ENCODE measurements at places on chromosomes 3 and 15.

GRCh38 chr3:194399874-194400411, 877 bp upstream of the GP5 start:
- DNase-seq = no peak

DNA sequence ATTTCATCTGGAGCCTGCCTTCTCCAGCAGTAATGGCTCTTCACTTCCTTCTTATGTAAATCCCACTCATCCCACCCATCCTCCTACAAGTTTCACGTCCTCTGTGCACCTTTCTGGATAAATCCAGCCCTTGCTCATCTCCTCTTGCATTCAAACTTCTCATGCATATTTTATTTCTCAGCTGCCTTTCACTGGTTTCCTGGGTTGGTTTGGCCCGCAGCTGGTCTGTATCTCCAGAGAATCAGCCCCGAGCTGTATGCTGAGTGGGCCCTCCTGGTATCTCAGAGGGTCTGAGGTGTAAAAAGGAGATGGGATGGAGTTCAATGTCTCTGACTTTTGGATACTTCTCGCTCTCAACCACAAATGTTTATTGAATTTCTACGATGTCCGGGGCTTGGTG, 248.6 kb upstream of the FEZF2 start:
- DNase-seq = no peak

DNA sequence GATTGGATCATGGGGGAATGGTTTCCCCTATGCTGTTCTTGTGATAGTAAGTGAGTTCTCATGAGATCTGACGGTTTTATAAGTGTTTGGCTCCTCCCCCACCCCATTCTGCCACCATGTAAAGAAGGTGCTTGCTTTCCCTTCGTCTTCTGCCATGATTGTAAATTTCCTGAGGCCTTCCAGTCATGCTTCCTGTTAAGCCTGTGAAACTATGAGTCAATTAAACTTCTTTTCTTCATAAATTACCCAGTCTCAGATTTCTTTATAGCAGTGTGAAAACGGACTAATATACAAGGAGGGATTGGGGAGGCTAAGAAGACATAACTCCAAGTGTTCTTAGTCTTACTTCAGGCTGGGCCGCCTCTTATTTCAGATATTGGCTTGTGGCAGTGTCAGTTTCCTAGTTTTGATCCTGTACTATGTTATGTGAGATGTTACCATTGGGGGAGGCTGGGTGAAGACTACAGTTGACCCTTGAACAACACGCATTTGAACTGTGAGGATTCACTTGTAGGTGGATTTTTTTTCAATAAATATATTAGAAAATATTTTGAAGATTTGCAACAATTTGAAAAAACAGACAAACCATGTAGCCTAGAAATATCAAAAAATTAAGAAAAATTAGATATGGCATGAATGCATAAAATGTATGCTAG, 44.9 kb downstream of the NMD3 start:
- DNase-seq = no peak

- no peak for DNase-seq
Measured at GRCh38 chr15:75834021-75834420, 9.2 kb upstream of the UBE2Q2 start.

DNA sequence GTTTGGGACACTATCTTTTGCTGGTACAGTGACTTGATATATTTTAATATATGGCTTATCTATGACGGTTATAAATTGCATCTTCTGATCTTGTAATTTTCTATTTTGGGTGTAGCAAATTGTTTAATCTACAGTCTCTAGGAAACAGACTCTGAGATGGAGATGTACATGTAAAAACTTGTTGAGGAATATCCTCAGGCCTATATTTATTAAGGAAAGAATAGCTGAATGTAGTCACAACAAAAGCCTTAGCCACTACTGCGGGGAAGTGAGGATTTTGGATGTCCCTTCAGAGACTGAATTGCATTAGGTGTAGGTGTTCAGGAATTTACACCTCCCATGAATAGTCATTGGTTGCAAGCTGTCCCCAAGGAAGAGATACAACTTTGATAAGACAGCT, 13.8 kb upstream of the OR5K3 start:
- no peak for DNase-seq

DNA sequence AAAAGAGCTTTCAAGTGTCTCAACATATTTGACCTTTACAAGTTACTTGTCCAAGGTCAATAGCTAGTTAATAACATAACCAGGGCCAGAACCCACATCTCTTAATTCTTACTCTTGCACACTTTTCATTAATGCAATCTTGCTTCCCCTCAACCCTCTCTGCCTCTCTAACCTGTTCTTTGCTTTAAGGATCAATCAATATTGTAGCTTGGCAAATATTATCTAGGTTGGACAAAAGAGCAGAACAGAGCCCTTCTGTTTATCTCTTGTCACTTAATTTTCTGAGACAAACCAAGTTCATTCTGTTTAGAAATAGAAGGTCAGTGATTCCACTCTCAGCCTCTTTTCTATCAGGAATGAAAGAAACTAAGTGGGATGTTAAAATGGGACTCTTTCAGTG, 180.5 kb downstream of the USP13 start:
- DNase-seq = no peak

GRCh38 chr15:41567862-41568261, 8.8 kb downstream of the TYRO3 start:
- no peak for DNase-seq

DNA sequence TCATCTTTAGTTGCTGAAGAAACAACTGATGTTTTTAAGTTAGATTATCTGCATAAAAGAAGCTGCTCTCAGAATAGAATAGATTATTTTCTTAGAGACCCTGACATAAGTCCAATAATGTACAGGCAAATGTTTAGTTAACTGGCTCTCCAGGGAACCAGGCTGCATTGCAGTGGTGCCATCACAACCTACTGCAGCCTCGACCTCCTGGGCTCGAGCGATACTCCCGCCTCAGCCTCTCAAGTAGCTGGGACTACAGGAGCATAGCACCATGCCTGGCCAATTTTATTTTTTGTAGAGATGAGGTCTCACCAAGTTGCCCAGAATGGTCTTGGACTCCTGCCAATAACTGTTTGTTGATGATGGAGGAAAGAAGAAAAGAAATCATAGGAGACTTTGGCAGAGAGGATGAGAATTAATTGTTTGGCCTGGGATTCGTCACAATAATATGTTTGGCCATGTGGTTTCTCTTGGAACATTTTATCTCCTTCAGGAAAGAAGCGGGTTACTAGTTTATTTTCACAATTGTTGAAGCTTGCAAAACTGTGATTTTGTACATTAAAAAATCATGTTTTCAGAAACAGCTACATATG, 429.2 kb downstream of the CADM2 start:
- DNase-seq = no peak

GRCh38 chr3:161212171-161212771, 8.8 kb upstream of the NMD3 start:
- no peak for DNase-seq

DNA sequence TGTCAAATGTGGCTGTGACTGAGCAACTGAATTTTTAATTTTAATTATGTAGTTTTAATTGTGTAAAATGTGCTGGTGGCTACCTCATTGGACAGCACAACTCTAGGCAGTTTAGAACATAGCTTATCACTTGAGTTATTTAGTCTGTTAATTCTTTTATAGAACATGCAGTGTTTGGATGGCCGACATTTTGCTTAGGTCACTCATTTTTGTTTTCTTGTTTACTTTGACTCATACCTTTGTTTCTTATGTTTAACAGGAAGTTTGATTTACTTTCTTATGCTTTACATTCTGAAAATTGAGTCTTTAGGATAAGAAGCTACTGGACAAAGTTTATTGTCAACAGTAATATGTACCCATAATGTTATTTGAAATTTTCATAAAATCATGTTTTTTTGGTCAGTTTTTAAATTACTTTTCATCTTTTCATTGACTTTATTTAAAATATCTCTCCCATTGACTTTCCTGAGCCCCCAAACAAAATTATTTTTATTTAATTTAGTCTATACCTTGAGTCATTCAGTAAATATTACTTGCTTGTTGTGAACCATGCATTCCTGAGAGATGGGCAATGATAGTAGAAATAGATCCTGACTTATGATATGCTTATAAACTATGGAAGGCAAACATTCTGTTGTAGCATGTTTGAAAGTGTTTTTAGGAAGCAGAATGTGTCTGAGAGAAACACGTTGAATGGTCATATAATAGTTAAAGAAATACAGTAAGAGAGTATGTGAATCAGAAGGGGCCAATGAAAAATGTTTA, 60.6 kb downstream of the TCF12 start:
- DNase-seq = no peak

- DNase-seq = no peak
Measured at GRCh38 chr3:126971891-126972351, 11.0 kb upstream of the PLXNA1 start.

- no peak for DNase-seq
Measured at GRCh38 chr3:7766530-7766929, 735.1 kb upstream of the LMCD1 start.

- DNase-seq = no peak
Measured at GRCh38 chr3:120449701-120450599, 842 bp downstream of the FSTL1 start.
